HTR-8/SVneo (cell line): ENCODE measurements at places on chromosomes 6 and 20.
A peak's percentile ranks its signal among the peaks of the same experiment; 100 is the strongest.

DNA sequence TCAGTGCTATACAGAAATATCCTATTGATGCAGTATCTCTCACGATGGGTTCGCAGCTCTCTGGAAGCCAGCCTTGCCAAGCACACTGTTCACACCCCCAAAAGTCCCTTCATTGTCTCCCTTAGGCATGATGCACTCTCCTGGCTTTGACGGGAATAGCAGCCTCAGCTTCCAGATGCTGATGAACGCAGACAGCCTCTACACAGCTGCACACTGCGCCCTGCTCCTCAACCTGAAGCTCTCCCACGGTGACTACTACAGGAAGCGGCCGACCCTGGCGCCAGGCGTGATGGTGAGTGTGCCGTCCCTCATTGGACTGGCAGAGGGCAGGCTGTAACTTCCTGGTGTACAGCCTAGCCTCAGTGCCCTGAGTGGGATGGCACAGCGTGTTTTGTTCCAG lies 60.0 kb upstream of the PBOV1 start:
- DNase-seq: peak; percentile 24

DNA sequence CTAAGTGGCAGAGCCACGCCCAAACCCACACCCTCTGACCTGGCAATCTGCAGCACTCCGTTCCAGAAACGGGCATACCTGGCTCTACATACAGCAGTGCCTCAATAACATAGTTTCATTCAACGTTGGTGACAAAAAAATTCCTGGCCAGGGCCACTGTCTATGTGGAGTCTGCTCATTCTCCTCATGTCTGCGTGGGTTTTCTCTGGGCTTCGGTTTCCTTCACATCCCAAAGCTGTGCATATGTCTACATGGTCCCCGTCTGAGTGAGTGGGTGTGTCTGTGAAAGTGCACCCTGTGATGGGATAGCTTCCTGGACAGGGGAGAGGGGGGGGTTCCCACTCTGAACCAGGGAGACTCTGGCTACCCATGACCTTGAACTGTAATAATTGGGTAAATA lies 2.1 kb downstream of the KIAA0319 start:
- DNase-seq: no peak

DNA sequence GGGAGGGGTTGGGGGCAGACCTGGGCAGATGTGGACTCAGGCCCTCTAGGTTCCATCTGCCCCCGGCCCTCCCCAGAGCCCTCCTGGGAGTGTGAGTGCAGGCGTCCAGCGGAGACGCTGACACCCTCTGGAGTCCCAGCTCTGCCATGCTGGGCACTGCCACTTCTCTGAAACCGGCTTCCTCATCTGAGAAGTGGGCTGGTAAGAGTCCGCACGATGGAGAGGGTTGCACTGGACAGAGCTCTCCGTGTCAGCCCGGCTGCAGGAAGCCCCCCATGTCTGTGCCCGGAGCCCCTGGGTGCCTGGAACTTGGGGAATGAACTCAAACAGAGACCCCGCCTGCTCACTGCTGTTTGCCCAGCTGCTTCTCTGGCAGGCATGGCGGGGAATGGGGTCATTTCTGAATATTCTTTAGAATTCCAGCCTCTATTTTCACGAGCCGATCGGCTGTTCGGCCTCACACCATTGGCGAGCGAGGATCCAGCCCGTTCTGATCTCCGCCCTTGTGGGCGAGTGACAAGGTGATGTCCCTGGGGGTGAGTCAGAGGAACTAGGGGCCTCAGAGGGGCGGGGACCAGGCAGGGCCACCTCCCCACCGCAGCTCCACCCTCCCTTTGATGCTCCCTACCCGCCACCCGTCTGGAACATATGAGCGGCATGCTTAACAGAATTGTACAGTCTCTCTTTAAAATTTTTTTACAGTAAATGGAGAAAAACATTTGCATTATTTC lies 47.8 kb upstream of the GATA5 start:
- no peak for DNase-seq

DNA sequence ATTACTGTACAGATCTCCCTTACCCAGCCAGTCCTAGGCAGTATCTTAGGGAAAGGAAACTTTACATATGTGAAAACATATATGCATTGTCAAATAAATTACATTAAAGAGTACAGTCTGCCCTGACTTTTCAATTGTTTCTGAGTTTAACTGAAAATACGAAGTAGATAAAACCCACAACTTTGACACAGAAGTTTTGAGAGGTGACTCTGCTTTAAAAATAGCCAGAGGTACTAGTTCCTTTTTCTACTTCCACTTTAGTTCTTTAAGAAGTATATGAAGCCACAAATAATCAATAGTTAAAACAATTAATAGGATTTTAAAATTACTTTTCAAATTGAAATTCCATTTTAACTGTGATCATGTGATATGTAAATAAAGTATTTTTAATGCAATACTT lies 62.9 kb downstream of the BMP5 start:
- DNase-seq: no peak

DNA sequence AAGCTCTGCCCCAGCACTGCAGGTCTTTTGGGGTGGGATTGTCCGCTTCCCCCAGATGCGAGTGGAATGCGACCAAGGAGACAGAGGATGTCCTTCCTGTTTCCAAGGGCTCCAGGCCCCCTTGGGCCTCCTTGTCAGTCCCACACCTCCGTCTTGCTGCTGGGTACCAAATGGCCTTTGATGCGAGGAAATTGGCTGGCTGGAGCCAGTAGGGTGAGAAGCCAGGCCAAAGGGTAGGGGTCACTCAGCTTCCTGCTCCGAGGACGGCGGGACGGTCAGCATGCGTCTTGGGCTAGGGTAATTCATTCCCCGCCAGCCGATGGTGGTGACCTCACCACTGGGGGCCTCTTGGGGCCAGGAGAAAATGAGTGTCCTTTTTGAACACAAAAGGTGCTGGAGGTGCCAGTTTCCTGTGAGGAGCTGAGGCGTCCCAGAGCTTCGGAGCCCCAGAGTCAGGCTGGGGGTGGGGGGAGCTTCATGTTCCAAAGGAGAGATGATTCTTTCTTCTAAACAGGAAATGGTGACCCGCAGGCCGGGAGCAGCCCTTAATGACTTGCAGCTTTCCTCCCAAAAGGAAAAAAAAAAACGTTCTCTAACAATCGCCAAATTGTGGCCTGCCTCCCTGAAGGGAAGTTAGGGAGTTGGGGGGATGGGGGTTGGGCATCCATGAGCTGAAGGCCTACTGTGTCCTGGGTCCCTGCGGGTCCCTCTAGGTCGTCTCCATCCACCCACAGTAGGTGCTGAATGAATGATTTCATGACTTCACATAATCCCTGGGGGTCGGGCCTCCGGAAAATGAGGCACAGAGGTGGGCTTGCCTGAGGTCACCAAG lies 6.7 kb downstream of the SNAI1 start:
- no peak for DNase-seq

DNA sequence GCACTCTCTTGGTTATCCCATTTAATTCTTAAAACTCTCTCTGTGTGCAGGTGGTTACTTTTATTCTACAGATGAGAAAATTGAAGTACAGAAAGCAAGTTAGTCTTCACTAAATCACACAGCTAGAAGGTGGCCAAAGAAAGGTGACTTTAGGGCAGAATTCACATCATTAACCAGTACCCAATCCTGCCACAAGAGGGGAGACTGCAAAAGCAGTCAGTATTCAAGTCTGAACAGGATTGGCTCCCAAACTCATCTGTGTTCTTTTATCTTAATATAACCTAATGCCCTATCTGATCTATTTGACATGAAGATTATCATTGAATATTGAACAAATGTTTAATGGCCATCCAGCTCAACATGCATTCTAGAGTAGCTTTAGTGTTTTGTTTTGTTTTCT lies 225.3 kb upstream of the FAM83B start:
- DNase-seq: no peak

DNA sequence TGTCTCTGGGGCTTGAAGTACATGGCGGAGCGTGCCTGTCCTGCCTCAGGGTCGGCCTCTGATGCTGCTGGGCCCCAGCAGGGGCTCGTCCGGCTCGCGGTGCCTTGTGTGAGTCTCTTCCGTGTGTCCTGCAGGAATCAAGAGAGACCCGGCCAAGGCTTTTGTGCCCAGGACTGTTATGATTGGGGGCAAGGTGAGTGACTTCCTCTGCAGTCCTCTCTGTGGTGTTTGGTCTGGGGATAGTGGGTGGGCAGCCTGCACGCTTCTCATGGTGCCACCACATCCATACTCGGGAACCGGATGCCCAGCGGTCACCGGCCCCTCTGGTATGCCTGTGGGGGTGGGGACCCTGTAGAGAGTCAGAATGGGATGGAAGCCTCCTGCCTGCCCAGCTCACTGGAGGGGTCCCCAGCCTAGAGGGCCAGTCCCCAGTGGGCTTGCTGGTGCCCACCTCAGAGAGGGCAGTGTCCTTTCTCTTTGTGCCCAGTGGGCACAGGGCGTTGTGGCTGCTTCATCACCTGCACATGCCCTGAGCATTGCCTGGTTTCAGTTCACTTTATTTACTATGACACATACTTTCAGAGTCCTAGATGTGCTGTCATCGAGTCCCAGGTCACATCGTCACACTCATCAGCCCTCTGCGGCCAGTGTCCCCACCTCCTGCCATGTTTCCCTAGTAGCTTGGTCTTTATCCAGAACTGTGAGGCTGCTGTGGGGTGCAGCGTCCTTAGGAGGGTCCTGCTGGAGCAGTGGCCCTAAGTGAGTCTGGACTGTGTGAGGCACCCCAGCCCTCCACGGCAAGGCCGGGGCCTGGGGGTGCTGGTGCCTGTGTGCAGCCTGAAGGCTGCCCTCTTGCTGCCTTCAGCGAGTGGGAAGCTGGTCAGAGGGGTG lies 40.7 kb downstream of the PYGB start:
- DNase-seq: no peak
